Caudate nucleus (tissue), 63 donors: ENCODE measurements at places on chromosomes 1 and 21.

GRCh38 chr1:43835082-43836021 lies 98.2 kb upstream of the ARTN start:
- no peak for DNase-seq

DNA sequence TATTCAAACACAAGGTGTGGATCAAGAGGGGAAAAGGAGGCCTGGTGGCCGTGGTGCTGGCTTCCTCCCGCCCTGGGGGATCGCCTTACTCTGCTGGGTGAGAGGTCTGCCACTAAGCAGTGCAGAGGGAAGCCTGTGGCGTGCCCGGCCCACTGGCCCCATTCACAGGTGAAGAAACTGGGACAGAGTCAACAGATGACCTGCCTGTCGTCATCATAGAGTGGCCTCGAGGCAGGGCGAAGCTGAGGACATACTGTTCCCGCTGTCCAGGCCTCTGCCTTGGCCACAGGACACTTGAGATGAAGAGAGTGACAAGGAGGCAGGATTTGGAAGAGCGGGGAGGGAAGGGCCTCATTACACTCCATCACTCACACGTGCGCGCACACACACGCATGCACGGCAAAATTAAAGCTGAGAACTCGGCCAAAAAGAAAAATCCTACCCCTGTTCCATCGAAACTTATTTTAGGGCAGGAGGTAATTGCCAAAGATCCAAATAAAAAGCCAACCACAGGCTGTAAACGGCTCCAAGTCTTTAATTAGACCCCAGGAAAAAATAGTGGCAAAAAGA lies 50.5 kb downstream of the CASZ1 start:
- DNase-seq = no peak

DNA sequence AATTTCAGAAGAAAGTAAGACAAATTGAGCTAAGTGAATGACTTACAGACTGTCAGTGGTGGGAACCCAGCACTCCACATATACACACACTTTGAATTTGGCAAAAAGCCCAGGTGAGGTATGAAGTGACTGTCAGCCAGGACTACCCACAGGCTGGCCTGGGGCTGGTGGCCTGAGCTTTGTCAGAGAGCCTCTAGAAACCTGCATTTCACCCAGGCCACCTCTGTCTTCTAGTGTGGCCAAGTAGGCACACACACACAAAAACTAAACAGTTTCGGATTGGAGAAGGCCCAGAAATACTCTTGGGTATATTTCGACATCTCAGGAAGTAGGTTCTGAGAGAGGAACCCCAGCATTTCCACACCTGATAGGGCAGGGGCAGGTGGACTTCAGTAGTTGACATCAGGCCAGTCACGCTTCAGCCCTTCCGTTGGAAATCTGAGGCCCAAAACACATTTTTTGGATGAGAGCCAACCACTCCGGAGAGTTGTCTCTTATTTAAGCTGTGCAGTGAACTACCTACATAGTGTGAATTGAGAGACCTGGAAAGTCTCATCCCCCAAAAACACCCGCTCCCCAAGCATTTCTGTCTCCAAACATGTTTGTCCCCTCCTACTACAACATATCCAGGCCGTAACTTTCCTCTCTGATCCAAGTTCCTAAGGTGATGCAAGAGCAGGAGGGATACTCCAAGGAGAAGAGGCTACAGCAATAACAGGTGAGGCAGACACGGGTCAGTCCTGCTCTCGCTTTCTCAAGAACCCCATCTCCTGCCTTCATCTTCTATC lies 167.2 kb upstream of the PROX1 start:
- DNase-seq = no peak

GRCh38 chr1:229938551-229938950 lies 128.5 kb upstream of the GALNT2 start:
- DNase-seq = no peak

DNA sequence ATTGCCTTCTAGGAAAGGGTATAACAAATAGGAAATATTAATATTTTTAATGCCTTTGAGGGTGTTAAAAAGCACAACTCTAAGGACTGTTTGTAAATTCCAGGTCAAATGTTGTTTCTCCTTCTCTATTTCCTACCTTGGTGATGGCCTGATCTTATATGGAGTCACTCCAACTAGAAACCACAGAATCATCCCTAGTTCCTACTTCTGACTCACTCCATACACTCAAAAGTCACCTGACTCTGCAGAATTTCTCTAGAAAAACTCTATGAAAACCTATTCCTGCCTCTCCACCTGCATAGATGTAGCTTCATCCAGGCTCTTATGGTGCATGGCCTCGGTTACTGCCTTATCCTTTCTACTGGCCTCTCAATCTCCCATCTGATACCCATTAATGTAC lies 14.5 kb downstream of the RGS4 start:
- no peak for DNase-seq

- peak; percentile 3 for DNase-seq
Observed at GRCh38 chr1:26096471-26096870, 15.2 kb upstream of the PDIK1L start.

DNA sequence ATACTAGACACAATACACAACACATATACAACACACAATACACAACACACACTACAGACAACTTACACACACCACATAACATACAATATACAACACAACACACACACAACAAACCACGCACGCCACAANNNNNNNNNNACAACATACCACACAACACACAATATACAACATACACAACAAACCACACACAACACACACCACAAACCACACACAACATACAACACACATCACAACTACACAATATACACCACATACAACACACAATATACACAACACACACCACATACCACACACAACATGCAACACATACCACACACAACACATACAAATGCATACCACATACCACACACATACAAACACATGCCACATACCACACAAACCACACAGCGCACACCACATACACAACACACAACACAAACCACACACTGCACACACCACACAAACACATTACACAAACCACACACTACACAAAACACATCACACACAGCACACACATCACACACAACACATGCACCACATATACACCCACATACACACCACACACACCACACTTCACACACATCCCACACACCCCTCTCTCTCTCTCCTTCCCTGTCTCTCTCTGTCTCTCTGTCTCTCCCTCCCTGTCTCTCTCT lies 108.3 kb downstream of the ETS2 start:
- DNase-seq = no peak

DNA sequence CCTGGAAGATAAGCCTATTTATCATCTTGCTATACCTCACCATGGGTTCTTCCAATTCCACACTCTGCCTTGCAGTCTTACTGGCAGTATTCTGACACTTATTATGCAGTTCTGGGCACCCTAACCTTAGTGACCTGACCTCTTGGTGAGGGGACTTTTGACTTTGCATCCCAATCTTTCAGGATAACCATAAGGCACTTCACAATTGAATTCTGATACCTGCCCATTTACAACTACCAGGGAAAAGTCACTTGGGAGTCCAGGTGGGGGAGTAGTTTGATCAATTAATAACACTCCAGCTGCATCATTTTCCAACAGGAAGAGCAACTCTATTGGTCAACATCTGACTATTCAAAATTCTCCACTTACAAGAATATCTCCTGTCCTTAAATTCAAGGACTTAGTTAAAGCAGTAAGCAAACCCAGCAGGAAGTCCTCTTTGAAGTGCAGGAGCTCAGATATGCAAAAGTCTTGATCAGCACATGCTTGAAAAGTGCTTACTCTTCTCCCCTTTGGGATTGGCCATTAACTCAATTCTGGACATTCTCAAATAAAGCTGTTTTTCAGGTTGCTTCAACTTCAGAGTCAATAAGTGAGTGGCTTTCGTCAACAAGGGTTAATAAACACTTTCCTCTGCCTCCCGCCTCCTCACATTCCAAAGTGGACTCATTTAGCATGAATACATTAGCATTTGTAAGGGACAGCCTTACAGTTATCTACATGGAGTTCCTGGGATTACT lies 177.4 kb upstream of the NRIP1 start:
- no peak for DNase-seq

GRCh38 chr1:88943241-88943640 lies 49.2 kb downstream of the KYAT3 start:
- no peak for DNase-seq

- DNase-seq = peak; percentile 32
Observed at GRCh38 chr1:11784993-11785769, 20.6 kb downstream of the MTHFR start.

DNA sequence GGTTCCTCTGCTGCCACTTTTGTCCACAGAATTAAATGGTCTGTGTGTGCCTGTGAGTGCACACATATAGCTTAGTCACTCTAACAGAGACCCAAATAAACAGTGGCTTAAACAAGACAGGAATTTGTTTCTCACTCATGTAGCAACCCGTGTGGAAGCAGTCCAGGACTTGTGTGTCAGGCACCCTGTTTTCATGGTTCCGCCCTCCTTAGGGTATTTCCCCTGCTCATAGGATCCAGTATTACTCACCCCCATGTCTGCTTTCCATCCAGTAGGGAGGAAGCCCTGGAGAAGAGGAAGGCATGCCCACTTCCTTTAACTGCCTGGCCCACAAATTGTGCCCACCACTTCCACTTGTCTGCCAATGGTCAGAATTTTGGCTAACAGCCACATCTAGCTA lies 41.3 kb upstream of the TACSTD2 start:
- no peak for DNase-seq
